ENCODE measurements at places on chromosomes 7 and 10.
A peak's percentile ranks its signal among the peaks of the same experiment; 100 is the strongest.

GRCh38 chr10:123429706-123430221 is 236.4 kb upstream of the GPR26 start:
- no peak for DNase-seq

- no peak for DNase-seq
Measured at GRCh38 chr10:30869566-30869965, 162.1 kb downstream of the ZNF438 start.

DNA sequence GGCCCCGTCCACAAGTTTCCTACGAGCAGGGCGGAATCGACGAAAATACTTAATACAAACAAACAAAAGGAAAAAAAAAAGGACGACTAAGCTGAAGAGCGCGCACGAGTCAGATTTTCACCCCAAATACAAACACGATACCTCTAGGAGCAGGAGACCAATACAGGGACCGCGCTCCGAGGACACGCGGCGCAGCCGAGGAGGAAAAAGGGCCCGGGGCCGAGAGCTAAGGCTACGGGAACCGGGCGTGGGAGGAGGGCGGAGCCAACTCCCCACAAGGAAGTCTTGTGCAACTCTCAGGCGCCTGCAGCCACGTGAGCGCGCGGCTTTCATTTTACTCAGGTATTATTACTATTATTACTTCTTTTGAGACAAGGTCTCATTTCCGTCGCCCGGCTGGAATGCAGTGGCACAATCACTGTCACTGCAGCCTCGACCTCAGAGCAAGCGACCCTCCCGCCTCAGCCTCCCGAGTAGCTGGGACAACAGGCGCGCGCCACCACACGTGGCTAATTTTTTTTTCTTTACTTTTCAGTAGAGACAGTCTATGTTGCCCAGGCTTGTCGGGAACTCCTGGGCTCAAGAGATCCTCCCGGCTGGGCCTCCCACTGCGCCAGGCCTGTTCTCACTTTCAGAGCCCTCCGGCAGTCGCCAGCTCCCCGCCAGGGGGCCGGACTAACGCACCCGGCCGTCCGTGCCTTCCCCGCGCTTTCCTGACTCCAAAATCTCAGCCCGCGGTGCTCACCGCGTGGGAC is 1.2 kb downstream of the HNRNPF start:
- peak; percentile 71 for DNase-seq

- no peak for DNase-seq
Measured at GRCh38 chr10:11869219-11869618, 46.1 kb downstream of the PROSER2 start.

- DNase-seq: no peak
Measured at GRCh38 chr7:120996333-120996987, 7.9 kb downstream of the CPED1 start.

- no peak for DNase-seq
Measured at GRCh38 chr10:117175215-117175900, 21.9 kb upstream of the KCNK18 start.

DNA sequence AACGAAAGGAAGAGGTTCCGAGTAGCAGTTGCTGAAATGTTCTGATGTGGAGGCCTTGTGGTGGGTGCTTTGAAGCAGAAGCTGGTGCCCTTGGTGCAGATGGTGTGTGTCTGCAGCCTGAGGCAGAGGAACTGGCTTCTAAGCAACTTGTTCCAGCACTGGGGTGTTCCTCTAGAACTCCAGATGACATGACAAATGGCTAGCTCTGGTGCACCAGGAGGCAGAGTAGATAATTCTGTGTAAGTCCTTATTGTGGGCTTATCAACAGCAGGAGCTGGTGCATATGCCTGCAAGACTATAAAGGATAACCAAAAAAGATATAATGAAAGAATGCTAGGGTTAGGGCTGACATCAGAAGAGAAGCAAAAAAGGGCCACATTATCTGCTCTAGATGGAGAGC is 76.5 kb downstream of the ARL5B start:
- no peak for DNase-seq

GRCh38 chr7:98755138-98755898 is 114.5 kb downstream of the TMEM130 start:
- DNase-seq: no peak

DNA sequence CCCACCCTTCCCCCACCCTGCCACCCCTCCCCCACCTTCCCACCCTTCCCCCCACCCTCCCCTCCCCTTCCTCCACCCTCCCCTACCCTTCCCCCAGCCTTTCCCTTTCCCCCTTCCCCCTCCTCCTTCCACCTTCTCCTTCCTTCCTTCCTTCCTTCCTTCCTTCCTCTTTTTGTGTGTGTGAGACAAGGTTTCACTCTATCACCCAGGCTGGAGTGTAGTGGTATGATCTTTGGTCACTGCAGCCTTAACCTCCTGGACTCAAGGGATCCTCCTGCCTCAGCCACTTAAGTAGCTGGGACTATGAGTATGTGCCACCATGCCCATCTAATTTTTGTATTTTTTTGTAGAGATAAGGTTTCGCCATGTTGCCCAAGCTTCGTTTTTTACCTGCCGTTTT is 35.2 kb downstream of the CYP17A1 start:
- DNase-seq: no peak

DNA sequence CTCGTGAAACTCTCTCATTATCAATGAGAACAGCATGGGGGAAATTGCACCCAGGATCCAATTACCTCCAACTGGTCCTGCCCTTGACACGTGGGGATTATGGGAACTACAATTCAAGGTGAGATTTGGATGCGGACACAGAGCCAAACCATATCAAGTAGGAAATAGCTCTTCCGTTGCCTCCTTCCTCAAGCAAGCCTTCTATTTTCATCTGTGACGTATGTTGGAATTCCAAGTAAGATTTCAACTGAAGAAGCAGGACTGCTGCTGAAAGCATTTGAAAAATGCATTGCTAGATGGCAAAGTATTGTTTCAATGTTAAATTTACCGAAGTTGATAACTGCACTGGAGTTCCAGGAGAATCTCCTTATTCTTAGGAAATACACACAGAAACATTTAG is 178.1 kb upstream of the GALNT17 start:
- DNase-seq: no peak

DNA sequence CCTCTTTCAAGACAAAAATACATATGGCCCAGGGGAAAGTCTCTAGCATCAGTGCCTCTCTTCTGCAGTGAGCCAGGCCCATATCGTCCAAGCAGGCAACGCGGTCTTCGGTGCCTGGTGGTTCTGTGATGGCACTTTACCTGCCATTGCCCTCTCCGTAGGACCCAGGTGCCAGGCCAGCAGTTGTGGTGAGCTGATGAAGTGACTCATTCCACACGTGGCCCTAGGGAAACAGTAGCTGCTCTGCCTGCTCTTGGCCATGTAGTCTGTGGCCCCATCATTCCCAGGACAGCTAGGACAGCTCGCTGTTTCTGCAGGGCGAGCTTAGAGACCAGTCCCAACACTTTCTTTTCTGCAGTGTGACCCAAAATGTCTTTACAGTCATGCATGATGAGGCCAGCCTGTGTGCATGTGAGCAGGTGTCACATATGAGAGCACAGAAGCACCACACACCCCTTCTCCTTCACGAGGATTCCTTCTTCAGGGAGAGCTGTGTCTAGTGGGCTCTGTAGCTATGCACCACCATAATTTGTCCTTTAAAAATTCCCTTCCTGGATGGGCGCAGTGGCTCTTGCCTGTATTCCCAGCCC is 39.0 kb downstream of the SVIL start:
- no peak for DNase-seq

GRCh38 chr7:44275957-44276570 is 49.3 kb downstream of the CAMK2B start:
- DNase-seq: no peak

DNA sequence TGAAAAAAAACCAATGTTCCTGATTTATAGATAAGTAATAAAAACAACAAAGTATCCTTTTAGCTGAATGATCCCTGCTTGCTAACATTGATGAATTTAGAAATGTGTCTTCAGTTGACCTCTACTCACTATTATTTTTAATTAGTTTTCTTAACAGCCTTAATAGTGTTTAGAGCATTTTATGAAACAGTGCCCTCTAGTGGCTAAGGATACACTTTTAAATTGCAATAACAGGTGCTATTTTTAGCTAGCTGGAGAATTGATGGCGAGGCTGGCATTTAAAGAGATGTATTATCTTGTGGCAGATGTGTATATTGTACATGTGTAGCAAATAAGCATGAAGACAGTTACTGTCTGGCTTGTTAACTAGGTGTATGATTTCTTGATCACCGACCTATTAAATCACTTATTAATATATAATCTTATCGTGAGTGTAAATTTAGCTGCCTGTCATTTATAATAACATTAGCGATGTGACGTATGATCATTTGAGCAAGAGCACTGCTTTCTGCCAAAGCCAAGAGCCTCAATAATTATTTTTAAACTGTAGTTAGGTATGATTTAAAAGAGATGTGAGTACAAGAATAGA is 451.9 kb downstream of the DPP6 start:
- no peak for DNase-seq

GRCh38 chr7:27782849-27783248 is 42.9 kb downstream of the TAX1BP1 start:
- DNase-seq: no peak

- no peak for DNase-seq
Measured at GRCh38 chr10:63437116-63437949, 28.4 kb downstream of the JMJD1C start.

GRCh38 chr7:33109005-33109757 is at the start of gene RP9:
Gene RP9, minus strand, starts transcription at chr7:33109404. Its CDS starts 32 bp downstream, at chr7:33109372.
- peak; percentile 87 for DNase-seq

DNA sequence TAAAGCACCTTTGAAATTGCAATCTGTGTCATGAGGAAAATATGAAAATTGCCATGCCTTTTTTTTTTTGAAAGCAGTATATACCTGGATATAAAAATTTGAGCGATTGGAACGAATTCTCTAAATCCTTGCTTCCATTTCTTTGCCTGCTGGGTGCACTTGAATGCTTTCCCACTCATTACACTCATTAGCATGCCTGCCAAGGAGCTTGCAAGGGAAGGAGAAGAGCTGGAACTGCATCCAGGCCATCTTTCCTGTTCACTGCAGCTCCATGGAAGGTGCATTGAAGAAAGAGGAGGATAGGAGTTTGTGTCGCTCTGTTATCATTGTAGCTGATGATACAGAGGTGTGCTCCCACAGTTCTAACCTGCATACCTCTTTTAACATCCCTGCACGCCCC is 102.4 kb upstream of the GJD4 start:
- DNase-seq: no peak

DNA sequence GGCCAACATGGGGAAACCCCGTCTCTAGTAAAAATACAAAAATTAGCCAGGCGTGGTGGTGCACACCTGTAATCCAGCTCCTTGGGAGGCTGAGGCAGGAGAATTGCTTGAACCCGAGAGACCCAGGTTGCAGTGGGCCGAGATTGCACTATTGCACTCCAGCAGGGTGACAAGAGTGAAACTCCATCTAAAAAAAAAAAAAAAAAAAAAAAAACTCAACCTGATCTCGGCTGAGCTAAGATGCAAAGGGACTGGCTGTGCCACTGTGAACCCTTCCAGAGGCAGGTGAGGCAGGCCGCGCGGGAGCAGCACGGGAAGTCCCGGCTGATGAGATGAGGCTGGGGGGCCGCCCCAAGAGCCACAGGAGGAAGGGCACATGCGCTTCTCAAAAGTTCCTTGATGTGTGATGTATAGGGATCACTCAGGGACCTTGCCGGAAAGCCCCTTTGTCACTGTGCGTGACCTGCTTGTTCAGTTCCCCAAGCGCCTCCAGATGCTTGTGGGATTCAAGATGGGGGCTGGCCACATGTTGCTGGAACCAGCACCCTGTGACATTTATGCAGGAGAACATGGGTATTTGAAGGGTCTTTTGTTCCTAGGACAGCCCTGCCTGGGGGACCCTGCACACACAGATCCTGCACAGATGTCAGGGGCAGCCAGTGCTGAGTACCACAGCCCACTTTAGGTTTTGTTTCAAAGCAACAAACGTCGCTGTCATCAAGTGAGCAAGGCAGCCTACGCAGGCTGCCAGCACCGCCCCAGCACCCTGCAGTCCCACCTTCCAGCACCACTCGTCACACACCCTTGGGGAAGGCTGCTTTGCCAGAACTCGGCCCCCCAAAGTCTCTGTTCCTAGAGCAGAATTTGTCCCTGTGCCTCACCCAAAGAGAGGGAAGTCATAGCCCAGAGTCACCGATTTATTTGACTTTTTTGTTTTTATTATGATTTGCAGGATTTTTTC is 74.8 kb upstream of the SH2B2 start:
- no peak for DNase-seq

GRCh38 chr10:112696592-112696991 is 249.6 kb downstream of the VTI1A start:
- no peak for DNase-seq

DNA sequence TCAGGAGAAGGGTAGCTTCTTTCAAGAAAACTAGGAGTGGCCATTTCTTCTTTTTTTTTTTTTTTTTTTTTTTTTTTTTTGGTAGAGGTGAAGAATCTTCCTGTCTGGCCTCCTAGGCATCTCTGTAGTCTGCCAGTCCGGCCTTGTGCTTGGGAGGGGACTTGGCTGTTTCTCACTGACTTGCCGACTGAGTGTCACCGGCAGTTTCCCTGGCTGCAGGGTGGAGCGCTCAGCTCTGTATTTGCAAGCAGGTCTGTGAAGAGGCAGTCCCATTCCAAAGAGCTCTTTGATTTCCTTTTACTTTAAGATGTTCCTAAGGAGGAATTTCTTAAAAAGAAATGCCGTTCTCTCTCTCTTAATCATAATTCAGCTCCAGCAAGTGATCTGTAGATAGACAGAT is 212.6 kb downstream of the ADRA2A start:
- DNase-seq: no peak

DNA sequence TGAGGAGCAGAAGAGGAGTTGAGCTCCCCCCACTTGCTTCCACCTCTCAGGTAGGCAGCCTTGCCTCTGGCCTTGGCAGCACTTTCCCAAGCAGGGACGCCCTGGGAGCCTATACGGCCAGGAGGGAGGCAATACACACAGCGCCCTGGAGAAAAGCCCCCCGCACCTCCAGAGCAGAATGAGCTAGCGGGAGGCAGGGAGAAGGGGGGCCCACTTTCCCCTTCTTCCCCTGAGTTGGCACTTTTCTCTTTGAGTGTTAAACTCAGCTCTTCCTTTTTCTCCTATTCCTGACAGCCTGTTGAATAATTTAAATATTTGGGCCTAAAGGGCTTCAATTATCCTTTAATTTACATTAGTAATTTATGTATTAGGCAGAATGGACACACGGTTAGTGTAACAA is 35.8 kb downstream of the UNC5B start:
- DNase-seq: no peak

GRCh38 chr7:13745530-13745929 is 243.9 kb downstream of the ETV1 start:
- DNase-seq: no peak

DNA sequence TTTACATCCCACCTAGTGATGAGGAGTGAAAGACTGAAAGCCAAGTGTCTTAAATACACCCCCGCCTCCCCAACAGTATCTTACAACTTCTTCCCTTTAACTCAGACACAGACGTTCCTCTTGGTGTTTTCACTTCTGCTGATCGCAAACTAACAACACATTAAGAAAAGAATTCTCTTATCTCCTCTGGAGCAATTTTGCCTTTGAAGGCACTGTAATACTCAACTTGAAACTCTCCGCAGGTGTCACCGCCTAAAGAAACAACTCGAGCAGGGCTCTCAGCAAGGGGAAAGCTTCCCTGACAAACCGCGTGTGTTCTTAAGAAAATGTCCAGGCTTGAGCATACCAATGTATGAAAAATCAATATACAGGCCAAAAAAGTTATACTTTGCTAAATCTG is 452 bp downstream of the SEMA3C start:
- no peak for DNase-seq

Data from H54 (cell line).